ENCODE measurements at places on chromosomes 1 and 21.

GRCh38 chr1:866095-866494 is 57.6 kb upstream of the SAMD11 start:
- no peak for DNase-seq

DNA sequence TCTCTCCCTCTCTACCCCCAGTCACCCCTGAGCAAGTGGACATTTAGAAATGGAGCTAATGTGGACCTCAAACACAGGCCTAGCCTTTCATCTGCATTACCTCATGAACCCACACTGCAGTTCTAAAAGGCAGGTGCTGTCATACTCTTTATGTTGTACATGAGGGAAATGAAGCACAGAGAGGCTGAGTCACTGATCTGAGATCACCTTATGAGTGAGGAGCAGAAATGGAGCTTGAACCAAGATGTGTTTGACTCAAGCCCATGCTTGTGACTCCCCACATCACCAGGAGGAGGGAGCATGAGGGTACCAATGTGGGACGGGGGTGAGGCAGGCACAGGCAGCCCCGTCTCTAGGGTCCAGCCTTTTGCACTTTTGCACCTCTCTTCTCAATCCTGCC is 702.8 kb downstream of the PTPRU start:
- no peak for DNase-seq

GRCh38 chr1:153277852-153278251 is 18.4 kb downstream of the LORICRIN start:
- DNase-seq = no peak

DNA sequence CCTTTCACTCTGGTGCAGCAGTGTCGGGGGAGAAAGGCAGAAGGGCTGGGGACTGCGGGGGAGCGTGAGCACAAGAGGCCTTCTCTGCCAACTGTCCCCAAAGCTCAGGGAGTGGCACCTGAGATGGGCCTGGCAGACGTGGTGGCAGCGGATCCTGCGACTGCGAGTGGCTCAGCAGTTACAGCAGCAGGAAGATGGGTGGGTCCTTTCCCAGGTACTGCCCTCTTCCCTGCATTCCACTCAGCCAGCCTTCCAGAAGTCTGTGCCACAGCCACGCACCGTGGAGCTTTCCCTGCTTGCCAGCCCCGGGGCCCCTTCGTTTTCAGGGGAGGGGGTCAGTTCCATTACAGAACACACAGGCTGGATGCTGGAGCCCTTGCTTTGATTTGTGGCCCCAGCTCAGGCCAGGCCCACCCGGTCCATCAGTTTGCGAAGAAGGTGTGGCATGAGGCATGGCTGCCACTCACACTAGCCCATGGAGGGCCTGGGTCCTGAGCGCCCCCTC is 17.2 kb downstream of the MTHFR start:
- no peak for DNase-seq

- no peak for DNase-seq
These were observed 37.8 kb upstream of the THEM4 start for GRCh38 chr1:151947140-151947539.

DNA sequence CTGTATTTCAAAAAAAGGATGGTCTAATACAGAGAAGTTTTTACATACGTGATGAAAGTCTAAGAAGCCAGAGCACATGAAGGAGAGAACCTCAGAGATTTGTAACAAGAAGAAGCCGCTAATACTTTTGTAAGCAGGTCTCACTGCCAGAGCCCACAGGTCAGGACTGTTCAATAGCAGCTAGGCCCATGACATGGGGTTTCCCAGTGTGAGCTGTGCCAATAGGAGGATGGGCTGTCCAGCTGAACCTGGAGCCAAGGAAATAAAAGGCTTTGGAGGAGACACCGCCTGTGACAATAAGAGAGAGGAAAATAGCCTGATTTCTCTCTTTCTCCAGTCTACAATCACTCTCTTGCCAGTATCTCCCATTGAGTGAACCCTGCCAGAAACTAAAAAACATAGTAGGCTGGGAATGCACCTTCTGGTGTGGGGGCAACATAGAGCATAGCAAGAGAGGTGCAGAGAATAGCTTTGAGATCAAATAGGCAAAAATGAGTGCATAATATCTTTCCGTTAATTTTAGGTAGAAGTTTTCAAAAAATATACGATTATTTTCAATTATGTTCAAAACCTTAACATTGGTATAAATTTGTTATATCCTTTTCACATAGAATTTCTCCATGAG is 360.3 kb downstream of the NEGR1 start:
- no peak for DNase-seq

GRCh38 chr1:72892461-72892860 is 610.1 kb upstream of the NEGR1 start:
- DNase-seq = no peak

DNA sequence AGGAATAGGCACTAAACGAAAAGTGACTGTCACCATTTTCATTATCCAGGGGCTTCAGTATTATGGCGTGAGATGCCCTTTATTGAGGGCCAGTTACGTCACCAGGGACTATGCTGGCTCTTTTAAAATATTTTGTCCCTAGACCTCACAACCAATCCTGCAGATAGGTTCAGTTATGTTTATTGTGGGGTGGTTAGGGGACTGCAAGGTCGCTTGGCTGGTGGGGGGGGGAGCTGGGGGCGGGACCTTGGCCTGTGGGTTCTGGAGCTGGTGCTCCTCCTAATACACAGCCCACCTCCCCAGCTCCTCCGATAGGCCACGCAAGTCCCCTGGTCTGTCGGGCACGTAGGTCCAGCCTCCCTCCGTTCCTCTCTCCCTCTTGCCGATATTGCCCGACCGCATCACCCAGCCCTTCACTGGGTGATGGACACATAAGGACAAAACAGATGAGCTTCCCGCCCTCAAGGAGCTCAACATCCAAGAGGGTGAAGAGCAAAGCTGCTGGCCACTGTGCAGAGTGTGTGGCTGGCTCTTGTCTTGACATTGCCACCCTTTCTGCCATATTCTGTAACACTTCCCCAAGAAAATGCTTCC is 271.8 kb downstream of the MATN1 start:
- no peak for DNase-seq

- DNase-seq = no peak
These were observed 20.8 kb downstream of the HYI start for GRCh38 chr1:43432907-43433306.

- DNase-seq = no peak
These were observed 547 bp downstream of the FOXD2 start for GRCh38 chr1:47438165-47439016.
